ENCODE measurements at places on chromosomes 12 and 14.

GRCh38 chr12:31868965-31869364 is 90.2 kb upstream of the RESF1 start:
- no peak for DNase-seq

- no peak for DNase-seq
Observed at GRCh38 chr12:75120311-75120711, 89.3 kb downstream of the KCNC2 start.

- DNase-seq: peak; percentile 47
Observed at GRCh38 chr12:64392221-64392620, 1.7 kb upstream of the C12orf56 start.

- DNase-seq: no peak
Observed at GRCh38 chr12:96197503-96198272, 3.5 kb downstream of the ELK3 start.

DNA sequence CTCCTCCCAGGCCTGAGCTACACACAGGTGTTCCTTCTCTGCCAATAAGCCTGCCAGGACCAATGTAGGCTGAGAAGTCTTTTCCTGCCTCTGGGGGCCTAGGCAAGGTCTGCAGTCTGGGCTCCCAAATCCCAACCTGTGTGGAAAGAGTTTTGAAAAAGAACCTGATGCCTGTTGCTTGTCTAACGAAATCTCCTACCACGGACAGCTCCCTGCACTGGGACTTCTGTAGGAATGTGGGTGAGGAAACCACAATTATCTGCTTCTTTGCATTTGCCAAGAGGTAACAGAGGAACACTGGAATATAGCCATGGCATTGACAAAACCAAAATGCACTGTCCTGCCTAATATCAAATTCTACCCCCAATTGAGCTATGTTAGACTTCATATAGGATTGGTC is 877.0 kb upstream of the TMEM132C start:
- DNase-seq: no peak

GRCh38 chr12:110102255-110102654 is 21.9 kb upstream of the IFT81 start:
- DNase-seq: peak; percentile 26

DNA sequence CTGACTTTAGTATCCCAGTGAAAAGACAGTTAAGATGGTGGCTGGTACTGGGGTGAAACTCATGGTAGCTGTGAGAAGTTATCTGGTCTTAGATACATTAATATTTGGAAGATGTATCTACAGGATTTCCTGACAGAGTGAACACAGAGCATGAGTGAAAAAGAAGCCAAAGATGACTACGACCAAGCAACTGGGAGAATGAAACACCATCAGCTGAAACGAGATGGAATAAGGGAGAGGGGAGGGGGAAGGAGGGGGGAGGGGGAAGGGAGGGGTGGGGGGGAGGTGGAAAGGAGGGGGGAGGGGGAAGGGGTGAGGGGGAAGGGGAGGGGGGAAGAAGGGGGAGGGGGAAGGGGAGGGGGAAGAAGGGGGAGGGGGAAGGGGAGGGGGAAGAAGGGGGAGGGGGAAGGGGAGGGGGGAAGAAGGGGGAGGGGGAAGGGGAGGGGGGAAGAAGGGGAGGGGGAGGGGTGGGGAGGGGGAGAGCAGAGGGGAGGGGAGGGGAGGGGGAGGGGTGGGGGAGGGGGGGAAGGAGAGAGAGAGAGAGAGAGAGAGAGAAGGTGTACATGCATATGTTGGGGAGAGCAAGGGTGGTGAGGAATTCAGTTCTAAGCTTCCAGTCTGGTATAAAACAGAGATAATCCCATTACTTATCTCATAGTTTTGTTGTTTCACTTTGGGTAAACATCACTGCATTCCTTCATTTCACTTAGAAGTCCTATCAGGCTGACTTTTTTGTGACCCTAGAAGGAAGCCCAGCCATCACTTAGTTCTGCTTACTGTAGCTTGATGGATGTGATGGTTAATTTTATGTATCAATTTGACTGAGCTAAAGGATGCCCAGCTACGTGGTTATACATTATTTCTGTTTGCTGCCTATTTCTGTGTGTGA is 73.9 kb downstream of the SPPL3 start:
- no peak for DNase-seq

- no peak for DNase-seq
Observed at GRCh38 chr12:22467190-22467589, 77.2 kb downstream of the C2CD5 start.

- no peak for DNase-seq
Observed at GRCh38 chr12:120225200-120225558, 24.3 kb upstream of the RPLP0 start.

DNA sequence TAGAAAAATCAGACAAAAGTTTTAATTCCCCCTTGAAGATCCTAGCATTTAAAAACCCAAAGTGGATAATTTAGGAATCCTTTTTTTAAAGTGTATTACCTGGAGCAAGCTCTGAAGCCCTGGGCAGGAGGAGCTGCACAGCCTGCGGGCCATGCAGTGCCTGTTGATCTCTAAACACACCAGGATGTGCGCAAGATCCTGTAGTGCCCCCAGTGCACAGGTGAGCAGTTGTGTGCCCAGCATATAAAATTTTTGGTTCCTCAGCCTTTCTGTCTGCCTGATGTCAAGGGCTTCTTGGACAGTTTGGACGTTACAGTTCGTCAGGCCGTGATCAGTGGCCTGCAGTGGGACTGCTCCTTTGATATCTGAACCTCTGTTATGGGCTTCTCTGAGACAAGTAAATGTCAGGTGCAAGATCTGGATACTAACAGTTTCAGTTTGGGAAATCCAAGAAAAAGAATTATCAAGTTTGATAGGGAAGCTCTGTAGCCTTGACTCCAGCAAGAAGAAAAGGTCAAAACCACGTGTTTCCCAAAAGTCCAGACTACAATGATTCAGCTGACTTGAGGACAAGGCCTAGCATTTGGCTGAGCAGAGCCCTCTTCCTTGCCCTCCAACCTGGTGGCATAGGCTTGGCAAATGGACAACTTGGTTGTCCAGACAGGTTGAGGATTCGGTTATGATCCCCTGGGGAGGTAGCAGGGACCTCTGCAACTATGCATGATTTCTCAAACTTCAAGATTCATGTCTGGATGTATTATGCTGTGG is 1.0 kb downstream of the ATXN7L3B start:
- DNase-seq: peak; percentile 49

DNA sequence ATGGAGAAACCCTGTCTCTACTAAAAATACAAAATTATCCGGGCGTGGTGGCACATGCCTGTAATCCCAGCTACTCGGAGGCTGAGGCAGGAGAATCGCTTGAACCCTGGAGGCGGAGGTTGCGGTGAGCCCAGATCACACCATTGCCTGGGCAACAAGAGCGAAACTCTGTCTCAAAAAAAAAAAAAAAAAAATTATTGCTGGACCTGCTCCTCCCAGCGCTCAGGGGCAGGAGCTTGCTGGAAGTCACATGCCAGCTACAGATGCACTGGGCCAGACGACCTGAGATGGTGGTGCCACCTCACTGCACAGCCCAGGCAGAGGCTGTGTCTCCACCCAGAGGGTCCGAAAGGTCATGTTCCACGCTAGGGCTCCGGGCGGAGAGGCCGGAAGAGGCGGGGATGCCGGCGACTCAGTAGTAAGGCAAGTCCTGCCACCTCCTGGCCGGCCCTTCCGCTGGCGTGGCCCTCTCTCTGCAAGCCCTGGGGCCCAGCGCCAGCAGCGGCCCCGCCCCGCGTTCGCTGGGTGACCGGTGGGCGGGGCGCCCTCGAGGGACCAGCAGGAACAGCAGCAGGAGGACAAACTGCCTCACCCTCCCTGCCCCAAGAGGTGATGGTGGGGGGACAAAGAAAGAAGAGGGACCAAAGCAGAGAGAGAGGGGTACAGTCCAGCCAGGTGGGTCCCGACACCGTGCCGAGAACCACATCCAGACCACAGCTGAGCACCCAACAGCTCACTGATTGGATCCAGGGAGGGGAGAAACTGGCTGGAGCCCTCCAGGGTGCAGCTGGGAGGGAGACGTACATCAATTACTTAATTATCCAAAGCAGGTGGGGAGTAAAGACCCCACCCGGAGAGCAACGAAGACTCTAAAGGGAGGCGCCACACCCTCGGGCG is 3.6 kb upstream of the RHOF start:
- DNase-seq: no peak

DNA sequence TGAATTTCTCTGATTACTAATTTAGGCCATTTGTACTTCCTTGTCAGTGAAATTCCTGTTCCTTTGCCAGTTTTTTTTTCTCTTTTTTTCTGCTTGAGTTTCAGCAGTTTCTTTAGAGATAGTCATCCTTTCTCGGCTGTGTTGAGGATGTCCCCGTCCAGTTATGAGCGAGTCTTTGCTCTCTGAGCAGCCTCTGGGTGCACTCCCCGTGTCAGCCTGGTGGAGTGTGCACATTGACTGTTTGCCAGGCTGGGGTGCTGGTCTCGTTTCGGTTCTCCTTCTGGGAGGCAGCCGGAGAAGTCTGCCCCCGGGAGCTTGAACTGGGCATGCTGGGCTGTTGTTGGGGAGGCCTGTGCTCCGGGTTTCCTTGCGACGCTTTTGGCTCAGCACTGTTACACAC is 3.0 kb downstream of the PACS2 start:
- no peak for DNase-seq

GRCh38 chr12:29226616-29227015 is 77.5 kb downstream of the FAR2 start:
- DNase-seq: no peak

DNA sequence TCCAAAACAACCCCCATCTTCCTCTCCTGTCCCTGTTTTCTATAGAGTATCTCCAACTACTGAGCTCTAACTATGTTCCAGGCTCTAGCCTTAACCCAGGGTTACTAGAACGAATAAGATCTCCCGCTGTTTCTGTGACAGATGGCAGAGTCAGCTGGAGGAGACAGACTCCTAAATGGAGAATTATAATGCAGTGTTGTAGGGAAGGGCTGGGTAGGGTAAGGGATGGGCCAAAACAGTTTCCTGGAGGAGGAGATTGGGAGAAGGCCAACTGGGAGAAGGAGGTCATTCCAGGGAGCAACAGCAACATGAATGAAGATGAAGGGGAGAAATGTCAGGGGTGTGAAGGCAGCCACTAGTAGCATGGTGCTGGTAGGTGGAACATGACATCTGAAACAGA is 73.4 kb upstream of the ANO4 start:
- no peak for DNase-seq

DNA sequence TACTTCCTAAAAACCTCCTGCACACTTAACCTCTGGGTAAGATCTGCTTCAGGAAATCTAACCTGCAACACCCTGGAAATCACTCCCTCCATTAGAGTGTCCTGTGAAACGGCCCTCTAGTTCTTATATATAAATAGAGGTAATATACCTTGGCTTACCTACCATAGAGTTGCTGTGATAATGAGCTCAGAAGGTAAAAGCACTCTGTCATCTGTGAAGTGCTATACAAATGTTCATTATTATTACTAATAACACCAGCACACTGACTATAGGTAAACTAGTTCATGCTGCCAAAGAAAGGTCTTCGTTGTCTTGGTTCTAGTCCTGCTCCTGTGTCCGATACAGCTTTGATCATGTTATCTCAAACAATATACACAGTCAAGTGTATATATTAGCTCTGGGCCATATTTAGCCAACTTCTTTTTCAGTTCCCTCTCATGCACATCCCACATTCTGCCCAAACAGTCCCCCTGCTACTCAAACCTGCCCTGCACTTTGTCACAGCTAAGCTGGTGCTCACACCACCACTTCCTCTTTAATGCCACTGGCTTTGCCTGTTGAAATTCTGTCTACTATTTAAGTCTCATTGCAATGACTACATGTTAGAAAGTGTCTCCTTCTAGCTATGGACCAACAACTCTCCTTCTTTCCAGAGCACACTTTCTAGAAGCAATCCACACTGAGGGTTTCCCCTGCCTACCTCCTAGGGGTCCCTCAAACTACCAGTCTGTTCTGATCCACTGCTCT is 5.1 kb downstream of the E2F7 start:
- DNase-seq: no peak

DNA sequence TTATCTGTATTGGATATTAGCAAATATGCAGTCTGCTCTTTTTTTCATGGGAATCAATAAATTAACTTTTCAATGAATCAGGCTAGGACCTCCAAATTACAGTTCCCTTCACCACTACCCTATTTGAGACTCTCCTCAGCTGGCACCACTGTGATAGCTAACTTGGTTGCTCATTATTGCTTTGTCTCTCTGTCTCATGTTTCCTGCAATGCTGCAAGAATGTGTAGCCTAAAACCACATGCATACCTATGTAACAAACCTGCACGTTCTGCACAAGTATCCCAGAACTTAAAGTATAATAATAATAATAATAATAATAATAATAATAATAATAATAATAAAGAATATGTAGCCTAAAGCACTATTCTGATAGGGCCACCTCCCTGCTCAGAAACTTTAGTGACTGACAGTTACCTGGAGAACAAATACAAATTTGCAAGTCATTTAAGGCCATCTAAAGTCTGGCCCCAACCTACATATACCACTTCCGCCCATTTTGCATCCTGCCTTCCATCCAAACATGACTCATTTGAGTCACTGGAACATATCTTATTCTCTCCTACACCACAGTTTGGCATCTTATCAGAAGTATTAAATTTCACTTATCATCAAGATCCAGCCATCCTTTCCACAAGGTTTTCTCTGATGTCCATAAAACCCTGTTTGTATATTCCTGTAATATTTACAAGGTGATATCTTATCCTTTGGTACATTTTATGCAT is 215.1 kb downstream of the LRRK2 start:
- DNase-seq: no peak

- DNase-seq: no peak
Observed at GRCh38 chr12:116614194-116614915, 55.2 kb downstream of the MAP1LC3B2 start.

DNA sequence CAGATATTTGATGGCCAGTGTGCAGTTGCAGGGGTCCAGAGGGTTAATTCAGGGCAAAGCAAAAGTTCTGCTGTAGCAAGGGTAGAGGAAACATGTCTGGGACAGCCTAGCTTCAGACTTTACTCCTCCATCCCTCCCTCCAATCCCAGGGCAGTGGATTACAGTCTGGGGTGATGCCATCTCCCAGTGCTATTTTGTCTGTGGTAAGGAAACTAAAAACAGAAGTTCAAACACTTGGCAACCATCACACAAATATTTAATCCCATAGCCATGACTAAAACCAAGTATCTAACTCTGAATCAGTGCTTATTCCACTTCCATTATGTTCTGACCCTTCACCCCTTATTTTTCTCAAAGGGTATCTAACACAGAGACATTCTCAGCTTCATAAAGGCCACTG is 61.8 kb downstream of the PIK3C2G start:
- DNase-seq: no peak

- DNase-seq: peak; percentile 23
Observed at GRCh38 chr12:131860472-131861260, 32.5 kb downstream of the MMP17 start.

Measured in CD4-positive, alpha-beta T cell treated with Interleukin-4 for 4 hours (primary cell).